NCI-H1092 treated with DMSO at 0.1 percent for 48 hours (cell line): ENCODE measurements at places on chromosomes 1 and 21.

DNA sequence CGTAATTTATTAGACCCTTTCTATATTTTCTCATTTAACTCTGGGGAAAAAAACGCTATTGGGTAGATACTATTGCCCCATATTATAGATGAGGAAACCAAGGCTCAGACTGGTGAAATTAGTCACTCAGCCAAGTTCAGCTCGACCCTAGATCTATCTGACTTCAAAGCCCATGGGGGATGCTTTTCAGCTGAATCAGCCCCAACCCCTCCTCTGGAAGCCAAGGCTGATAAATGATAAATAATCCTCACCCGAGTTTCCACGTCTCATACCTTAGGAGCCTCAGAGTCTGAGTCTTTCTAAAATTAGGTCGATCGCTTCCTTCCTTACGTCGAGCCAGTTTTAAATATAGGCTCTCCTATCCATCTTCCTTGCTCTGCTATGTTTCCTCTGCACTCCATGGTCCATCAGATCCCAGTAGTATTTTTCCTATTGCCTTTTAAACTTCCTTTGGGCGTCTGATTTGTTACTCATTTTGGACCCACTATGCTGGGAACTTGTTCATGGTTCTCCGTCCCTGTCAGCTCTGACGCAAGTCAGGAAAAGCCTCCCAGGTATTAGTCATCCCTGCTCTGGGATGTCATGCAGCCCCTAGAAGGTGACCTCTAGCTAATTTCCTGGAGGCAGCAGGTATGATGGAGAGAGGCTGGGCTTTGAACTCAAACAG is 122.8 kb downstream of the PLPP3 start:
- DNase-seq: no peak

- DNase-seq: no peak
Observed at GRCh38 chr1:41519667-41520066, 35.2 kb upstream of the EDN2 start.

- no peak for DNase-seq
Observed at GRCh38 chr1:243725075-243725474, 125.0 kb downstream of the AKT3 start.

- no peak for DNase-seq
Observed at GRCh38 chr1:41439234-41439633, 45.2 kb downstream of the EDN2 start.

DNA sequence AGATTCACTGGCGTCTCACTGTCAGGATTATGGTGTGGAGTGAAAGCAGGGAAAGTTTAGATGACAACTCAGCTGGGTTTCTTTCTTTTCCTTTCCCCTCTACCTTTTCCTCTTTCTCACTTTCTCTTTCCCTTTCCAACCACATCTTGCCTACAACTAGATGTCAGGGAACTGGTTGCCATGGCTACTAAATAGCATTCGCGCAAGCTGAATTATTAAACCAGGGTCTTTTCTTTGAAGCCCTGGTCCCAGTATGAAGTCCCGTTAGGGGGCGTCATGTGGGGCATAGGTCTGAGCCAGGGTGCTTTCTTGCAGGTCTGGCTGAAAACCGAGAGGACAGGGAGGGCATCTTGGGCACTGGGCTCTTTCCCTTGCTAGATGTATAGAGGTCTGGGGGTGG is 168.4 kb upstream of the CACNA1E start:
- DNase-seq: no peak

DNA sequence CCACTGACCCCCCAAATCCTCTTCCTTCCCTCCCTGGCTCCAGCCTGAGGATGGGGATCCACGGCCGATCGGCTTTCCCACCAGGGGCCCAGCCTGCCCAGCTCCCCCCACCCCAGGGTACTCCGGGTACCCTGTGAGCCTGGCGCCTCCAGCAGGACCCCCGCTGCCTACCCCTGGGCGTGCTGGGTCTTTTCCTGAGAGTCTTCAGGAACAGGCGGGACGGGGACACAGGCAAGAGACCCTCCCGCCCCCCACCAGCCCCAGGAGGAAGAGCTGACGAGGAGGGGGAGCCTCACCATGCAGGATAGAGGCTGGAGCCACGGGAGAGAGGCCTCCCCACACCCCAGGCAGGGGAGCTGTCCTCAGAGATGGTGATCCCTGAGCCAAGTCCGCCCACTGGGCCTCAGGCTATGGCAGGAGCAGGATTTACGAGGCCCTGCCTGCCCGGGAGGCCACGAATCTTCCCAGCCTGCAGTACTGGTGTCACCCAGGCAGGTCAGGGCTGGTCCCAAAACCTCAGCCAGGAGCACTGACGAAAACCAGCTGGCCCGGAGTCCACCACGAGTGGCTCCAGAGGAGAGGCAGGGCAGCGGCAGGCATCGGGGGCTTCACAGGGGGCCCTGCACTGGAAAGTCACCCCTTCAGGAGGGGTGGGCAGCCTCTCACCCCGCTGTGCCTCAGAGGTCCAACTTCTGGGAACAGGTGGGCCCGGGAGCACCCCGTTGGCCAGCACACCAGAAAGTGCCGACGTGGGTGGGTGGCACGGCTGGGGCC is 58.0 kb downstream of the MEGF6 start:
- no peak for DNase-seq

DNA sequence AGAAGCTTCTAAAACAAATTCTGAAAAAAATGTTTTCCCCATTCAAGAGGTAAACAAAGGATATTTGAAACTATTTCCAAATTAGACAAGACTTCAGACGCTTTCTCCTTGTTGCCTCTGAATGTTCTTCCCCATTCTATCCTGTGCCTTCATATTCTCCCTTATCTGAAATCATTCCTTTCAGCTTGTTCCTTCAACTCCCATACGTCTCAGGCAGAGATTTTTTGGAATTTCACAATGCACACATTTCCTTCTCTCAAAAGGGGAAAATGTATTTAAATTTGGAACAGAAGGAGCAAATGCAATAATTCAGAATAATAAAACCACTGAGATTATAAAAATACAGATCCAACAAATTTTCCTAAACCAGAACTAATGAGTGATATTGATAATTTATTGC is 198.7 kb upstream of the IVNS1ABP start:
- DNase-seq: no peak

DNA sequence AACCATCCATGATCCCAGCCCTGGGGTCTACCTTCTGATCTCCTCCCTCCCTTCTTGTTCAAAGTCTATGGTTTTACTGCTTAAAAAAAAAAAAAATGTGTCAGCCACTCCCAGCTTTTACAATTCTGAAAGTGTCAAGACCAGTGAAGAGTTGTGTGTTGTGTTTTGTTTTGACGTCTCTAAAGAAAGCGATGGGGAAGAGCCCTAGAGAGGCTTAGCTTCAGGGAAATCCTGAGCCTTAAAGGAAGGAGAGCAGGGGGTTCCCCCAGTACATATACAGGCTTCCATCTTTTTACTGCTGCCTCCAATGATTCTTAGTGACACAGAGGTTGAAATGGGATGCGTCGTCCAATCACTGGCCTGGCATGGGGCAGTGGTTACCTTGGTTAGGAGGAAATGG is 13.9 kb upstream of the FMOD start:
- DNase-seq: no peak

GRCh38 chr1:170354246-170354645 is 177.7 kb upstream of the GORAB start:
- no peak for DNase-seq

- no peak for DNase-seq
Observed at GRCh38 chr1:8122160-8122476, 96.0 kb upstream of the ERRFI1 start.

DNA sequence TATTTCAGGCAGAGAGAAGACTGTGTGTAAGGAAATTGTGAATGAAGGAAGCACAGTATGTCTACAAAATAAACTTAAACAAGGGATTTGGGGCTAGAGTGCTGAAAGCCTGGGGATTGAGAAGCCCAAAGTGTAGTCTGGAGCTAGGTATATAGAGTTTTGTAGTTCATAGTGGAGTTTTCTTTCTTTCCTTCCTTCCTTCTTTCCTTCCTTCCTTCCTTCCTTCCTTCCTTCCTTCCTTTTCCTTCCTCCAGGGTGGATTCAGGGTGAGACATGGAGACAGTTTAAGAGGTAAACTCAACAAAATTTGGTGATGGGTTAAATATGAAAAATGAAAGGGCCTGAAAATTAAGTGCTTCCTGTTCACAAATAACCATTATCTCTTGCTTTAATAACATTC is 757.8 kb upstream of the CXADR start:
- DNase-seq: no peak

GRCh38 chr1:6130036-6130435 is 50.1 kb downstream of the CHD5 start:
- no peak for DNase-seq
